Activated gamma-delta T cell (primary cell): ENCODE measurements at places on chromosomes 4 and X.

GRCh38 chrX:103845165-103845653 is 13.2 kb upstream of the RAB9B start:
- DNase-seq, result no peak

- DNase-seq, result no peak
These were observed 36.5 kb downstream of the ACOX3 start for GRCh38 chr4:8403976-8404375.

DNA sequence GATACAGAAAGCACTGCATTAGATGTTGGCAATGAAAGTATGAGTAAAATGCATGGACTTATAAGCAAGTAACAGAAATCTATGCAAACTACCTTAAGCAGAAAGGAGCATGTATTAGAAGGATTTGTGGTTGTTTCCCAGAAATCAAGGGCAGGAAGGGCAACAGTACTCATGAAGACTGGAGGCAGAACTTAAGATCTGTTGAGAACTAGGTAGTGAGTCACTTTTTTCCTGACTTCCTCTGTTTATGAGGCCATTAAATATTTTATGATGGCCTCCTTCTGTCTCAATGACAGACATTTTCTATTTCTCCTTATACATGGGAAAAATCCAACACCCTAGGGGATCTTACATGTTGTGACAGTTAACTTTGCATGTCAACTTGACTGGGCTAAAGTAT is 398.2 kb downstream of the MID1IP1 start:
- no peak for DNase-seq

- DNase-seq, result peak; percentile 76
These were observed at the start of gene SCARB2 for GRCh38 chr4:76213415-76214176. TSS of gene SCARB2 (minus strand) at chr4:76213824. CDS start at chr4:76213543, 281 bp downstream.

DNA sequence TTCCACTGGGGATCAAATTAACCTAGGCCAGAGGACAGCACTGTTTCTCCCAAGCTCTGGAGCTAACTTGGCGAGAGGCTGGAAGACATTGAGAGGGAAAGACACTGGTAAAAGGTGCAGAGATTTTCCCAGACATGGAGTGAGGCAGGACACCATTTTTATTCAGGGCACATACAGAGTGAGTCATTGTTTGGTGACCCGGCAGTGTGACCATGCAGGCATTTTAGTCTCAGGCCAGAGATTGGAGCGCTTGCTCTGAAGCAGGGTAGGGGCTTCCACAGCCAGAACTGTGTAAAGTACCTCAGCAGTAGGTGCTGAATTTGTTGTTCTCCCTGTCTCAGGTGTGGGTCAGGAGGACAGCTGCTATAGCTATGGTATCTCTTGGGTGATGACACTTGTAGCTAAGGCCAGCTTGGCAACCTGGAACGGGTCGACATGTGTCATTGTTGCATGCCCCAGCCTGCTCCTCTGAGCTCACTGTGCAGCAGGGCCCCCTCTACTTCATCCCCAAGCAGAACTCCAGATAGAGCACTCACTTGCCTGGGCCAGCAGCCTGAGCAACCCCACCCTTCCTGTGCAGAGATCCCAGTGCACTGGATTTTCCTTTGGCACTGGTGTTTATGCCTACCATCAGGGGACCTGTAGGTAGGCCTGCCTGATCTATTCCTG is 79.8 kb upstream of the ATP8A1 start:
- DNase-seq, result no peak

- DNase-seq, result no peak
These were observed 85.1 kb downstream of the PDK3 start for GRCh38 chrX:24550166-24550565.

GRCh38 chr4:141656031-141656430 is 19.6 kb downstream of the IL15 start:
- no peak for DNase-seq

- no peak for DNase-seq
These were observed 38.2 kb upstream of the DCTD start for GRCh38 chr4:182955411-182955810.

DNA sequence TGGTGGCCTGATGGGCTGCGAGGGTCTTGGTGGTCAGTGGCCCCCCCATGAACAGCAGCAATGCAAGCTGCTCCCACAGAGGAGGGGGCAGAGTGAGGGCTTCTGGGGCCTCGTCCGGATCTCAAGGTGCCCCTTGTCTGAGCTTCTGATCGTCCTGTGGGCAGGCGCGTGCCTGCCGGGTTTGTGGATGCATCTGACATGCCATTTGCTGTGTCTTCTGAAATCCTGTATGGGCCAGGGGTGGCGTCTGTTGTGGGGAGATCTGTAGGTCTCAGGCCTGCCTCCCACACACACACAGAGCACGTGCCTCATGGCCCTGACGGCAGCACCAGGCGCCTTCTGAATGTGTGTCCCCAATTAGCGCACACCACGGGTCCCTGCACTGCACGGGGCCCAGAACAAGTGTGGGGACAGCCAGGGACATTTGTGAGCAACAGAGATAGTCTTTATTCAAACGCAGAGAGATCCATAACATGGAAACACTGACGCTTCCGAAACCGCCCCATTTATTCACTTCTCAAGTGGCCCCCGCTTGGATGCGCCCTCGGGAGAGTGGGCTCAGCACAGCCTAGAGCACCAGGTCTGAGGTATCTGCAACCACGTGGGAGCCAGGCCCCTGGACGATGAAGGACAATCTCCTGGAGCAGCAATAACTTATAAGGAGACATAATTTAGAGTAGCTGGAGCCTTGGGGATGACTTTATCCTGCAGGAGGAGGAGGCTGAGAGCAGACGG is 5.7 kb downstream of the SPON2 start:
- no peak for DNase-seq

DNA sequence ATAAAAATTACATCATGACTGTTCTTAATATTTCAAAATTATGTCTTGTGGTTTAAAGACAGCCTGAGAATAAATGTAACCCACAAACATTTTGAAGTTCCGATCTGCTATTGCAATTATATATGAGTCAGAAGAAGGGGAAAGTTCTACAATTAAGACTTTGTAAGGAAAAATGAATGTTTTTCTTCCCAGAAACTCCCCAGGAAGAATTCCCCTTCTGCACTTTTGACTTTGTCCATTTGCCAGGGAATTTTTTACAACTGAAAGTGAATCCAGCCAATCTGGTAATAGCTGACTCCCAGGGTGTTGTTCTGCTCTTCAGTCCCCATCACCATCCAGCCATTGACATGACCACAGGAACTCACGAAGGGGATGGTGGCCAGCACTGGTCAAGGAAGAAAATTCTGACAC is 61.6 kb upstream of the NOCT start:
- no peak for DNase-seq

GRCh38 chrX:76253432-76253831 is 80.6 kb downstream of the PBDC1 start:
- DNase-seq, result no peak

- DNase-seq, result no peak
These were observed 198.0 kb upstream of the LEF1 start for GRCh38 chr4:108366716-108367115.

- no peak for DNase-seq
These were observed 39.8 kb downstream of the IRF2 start for GRCh38 chr4:184434501-184435066.

GRCh38 chrX:36388901-36389300 is 469.4 kb downstream of the CFAP47 start:
- DNase-seq, result no peak

GRCh38 chr4:11106190-11106589 is 322.5 kb downstream of the HS3ST1 start:
- no peak for DNase-seq

- no peak for DNase-seq
These were observed 2.6 kb downstream of the MND1 start for GRCh38 chr4:153347117-153347516.

- no peak for DNase-seq
These were observed 3.4 kb downstream of the MAML3 start for GRCh38 chr4:140150636-140150885.

GRCh38 chrX:77436271-77436670 is 10.9 kb upstream of the FGF16 start:
- DNase-seq, result no peak

- DNase-seq, result no peak
These were observed 97.3 kb downstream of the RNF150 start for GRCh38 chr4:141035920-141036319.

DNA sequence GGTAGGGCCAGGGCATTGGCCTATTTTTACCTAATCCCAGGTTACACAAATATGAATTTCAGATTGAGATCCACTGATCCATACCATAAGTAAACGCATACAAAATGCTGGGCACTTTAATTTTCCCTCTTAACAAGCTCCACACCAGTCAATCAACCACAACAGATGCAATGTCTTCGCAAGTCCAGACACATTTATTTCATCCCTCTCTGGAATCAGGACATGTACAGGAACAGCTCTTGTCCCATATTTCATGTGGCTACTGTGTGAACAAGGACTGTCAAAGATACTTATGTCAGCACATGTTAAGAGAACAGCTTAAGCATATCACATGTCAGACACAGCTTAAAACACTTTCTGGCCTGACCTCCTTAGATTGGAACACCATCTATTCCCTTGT is 145.9 kb downstream of the PPP3CA start:
- DNase-seq, result no peak

- no peak for DNase-seq
These were observed 213.8 kb upstream of the FGF13 start for GRCh38 chrX:138925330-138925729.

GRCh38 chr4:128390475-128390996 is 102.9 kb upstream of the PGRMC2 start:
- no peak for DNase-seq

GRCh38 chrX:108704839-108705238 is 31.5 kb downstream of the IRS4 start:
- no peak for DNase-seq

GRCh38 chr4:152351080-152351479 is 184.8 kb downstream of the FBXW7 start:
- no peak for DNase-seq

- no peak for DNase-seq
These were observed 444.7 kb downstream of the IQCM start for GRCh38 chr4:149370785-149371420.

GRCh38 chr4:25504932-25505636 is 128.0 kb downstream of the ANAPC4 start:
- DNase-seq, result no peak

DNA sequence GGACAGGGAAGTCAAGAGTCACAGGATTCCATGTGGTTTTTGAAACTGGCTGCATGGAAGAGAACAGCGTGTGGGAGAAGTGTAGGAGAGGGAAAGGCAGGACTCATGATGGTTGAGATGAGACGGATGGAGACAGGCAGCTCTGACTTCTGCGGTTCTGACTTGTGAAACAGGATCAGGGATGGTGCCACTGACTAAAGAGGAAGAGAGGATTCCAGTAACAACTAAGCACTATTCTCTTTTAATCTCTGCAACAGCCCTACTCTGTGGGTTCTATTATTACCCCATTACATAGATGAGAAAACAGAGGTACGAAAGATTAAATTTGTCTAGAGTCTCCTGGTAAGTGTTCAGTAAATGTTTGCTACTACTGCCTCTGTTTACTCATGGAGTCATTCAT is 156.3 kb downstream of the CBR4 start:
- no peak for DNase-seq

DNA sequence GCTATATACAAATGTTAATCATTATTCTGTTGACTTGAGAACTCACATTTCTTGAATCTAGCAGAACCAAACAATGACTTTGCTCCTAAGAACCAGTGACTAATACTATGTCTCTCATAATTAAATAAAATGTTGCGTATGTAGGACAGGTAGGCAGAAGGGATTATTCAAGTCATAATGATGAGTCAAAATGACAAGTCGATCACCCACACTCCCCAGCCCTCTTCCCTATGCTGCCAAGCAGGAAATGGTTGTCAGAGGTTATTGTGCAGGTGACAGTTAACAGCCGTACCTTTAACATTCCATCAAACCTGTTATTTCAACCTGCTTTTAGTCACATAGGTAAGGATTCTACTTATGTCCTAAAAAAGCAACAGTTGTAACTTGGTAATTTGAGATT is 22.0 kb upstream of the STK26 start:
- DNase-seq, result no peak

DNA sequence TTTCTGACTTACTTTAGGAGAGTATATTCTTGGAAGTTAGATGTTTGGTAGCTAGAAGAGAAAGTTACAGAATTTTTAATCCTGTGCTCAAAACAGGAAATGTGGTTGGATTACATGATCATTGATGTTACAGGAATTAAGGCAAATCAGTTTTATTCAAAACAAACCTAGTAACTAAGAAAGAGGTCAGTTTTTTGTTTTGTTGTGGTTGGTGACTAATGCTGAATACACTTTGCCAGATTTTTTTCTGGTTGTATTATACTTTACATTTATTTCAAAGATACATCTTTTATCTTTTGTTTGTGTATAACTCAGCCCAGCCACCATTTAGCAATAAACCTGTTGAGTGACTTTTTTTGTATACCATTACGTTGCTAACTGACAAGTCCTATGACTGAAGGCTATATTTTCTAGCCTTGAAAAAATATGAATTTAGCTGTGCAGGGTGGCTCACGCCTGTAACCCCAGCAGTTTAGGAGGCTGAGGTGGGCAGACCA is 116.7 kb downstream of the KLHL8 start:
- DNase-seq, result no peak

DNA sequence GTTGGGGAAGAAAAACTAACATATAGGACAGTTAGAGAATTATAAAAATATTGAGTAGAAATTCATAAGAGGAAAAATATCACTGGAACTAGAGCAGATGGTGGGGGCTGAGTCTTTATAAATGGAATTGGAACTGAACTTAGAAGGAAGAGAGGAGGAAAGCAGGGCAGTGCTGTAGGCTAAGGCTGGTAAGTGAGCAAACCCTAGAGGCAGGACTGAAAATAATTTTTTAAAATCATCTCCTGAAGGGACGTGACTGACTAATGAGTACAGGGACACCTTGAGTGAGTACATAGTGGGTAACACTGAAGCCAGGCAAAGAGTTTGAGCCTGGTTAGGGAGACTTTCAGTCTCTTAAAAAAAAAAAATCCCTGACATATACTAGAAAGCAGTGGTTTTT is 63.3 kb downstream of the GALNT7 start:
- no peak for DNase-seq

DNA sequence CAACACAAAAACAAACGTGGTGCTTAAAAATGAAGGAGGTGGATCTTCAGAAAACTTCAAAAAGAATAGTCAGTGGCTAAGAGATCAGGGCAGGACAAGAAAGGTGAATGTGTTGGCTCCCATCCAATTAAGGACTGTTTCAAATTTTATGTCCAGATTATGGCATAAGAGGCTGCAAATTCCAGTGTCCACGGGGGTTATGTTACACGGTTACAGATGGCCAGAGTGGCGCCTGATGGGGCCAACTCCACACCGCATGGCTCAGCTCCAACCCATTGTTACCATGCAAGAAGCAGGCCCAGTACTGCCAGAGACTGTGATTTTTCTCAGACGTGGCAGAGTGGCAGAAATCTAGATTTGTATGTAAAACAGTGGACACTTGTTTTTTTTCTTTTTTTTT is 168.4 kb upstream of the TENM3 start:
- DNase-seq, result no peak

DNA sequence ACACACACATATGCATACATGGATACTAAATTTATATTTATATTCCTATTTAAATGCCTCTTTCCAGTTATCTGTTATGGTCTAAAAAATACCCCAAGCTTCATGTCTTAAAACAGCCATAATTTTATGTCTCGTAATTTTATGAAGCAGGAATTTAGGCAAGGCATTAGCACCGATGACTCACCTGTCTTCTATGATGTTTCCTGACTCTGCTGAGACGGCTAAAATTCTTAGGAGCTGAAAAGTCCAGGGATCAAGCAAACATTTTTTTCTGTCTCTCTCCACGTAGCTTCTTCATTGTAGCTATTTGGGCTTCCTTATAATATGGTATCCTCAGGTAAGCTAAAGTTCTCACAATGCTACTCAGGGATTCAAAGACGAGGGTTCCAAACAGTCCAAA is 930.3 kb downstream of the STIM2 start:
- DNase-seq, result no peak

- DNase-seq, result peak; percentile 8
These were observed 1.1 kb downstream of the RNF150 start for GRCh38 chr4:141132072-141132708.
